ENCODE measurements at places on chromosomes 12 and 14.
A peak's percentile ranks its signal among the peaks of the same experiment; 100 is the strongest.

DNA sequence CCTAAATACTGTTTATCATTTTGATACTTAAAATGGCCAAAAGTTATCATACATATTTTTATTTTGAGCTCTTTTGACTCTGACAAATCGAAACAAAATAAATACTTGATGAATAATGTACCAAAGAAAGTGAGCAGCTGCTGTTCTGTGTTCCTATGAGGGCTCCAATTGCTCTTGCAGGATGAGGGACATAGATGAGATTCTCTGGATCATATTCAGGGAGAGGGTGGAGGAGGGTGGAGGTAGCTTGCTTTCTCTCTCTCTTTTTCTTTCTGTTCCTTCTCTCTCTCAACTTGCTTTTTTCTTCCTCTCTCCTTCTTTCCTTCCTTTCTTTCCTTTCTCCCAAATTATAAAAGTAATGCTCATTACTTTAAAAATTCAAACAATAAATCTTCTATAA lies 8.9 kb upstream of the MYH7 start:
- DNase-seq: no peak

GRCh38 chr12:46181465-46181864 lies 87.4 kb downstream of the SLC38A1 start:
- no peak for DNase-seq

DNA sequence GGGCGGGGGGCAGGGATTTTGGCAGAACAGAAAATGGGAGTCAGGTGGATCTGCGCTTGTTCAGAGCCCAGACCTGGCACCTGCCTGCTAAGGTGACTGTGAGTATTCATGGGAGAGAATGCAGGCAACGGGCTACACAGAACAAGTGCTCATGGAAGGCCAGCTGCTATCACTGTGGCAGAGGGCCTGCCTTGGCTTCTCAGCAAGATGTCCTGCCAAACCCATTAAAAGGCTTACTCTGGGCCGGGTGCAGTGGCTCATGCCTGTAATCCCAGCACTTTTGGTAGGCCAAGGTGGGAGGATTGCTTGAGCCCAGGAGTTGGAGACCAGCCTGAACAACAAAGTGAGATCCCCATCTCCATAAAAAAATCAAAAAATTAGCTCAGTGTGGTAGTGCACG lies 21.0 kb downstream of the DIO3 start:
- no peak for DNase-seq

DNA sequence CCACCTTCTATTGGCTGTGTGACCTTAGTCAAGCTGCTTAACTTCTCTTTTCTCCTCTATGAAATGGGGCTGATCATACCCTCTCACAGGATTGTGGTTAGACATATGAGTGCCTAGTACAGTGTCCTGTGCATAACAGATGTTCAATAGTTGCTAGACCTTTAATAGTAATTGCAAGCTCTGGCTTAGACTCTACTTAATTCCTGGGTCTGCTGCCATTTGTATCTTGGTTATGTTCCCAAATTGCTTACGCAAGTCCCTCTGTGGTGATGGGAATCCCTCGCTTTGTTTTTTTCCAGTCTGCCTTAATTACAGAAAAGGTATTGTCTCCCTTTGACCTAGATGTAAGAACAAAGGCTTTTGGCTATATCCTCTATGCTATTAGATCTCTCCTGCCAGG lies 15.1 kb downstream of the SUDS3 start:
- DNase-seq: no peak

GRCh38 chr12:4025181-4026019 lies 152.2 kb upstream of the PARP11 start:
- DNase-seq: no peak

DNA sequence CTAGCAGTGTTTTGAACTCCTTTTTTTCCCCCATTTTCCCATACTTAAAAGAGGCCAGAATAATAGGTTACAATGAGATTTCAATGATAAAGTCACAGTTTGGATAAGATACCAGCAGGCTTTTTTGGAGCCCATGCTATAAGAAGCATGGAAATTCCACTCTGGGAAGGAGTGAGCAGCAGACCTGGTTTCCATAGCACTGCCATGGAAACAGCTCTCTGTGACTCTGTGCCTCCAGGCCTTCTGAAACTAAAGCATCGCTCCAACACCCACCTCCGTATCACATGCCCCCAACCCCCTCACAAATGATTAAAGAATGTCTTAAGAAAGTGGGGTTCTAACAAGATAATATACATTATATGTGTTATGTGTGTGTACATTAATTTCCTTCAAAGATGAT lies 165.0 kb downstream of the GRIN2B start:
- no peak for DNase-seq

DNA sequence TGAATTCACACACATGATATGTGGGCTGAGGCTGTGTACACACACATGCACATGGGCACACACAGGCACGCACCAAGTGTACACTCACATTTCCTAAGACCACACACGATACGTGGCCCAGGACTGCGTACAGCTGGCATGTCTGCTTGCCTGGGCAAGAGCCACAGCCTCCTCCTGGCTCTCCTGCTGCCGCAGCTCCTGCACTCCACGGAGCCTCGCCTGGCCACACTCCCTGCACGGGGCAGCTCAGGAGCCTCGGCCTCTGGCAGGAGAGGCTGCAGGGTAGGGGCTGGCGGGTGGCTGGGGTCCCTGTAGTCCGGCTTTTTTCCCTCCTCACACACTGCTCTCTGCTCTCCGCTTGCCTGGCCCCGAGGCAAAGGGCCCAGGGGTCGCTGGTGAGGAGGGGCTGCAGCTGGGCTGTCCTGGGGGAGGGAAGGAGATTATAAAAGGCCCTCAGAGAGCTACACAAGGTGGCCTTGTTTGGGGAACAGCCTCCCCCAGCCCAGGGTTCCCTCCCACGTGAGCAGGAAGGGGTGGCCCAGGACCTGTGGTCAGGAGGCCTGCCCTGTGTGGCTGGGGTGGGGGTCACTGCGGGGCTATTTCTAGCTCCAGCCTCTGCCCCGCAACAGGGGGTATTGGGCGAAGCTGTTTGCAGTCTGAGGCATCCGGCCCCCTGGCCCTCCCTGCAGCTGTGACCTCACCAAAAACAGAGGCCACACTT lies 89.0 kb upstream of the SFSWAP start:
- peak; percentile 88 for DNase-seq

- DNase-seq: no peak
Observed at GRCh38 chr14:38791862-38792261, 311.2 kb downstream of the SEC23A start.

DNA sequence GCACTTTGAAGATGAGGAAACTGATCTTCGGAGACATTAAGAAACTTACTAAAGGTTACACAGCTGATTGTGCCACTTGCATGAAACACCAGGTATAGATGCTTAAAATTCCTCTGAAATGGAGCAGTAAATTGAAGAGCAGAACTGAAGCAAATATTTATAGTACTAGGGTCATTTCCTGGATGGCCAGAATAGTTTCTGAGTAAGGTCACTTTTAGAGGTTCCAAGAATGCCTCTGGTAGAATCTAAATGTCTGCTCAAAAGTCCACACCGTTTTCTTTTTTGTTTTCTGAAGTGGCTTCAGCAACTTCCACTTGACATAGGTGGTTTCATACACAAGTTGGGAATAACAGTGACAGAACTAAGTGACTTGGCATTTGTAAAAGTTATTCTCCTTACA lies 19.4 kb downstream of the TPH2 start:
- DNase-seq: no peak

DNA sequence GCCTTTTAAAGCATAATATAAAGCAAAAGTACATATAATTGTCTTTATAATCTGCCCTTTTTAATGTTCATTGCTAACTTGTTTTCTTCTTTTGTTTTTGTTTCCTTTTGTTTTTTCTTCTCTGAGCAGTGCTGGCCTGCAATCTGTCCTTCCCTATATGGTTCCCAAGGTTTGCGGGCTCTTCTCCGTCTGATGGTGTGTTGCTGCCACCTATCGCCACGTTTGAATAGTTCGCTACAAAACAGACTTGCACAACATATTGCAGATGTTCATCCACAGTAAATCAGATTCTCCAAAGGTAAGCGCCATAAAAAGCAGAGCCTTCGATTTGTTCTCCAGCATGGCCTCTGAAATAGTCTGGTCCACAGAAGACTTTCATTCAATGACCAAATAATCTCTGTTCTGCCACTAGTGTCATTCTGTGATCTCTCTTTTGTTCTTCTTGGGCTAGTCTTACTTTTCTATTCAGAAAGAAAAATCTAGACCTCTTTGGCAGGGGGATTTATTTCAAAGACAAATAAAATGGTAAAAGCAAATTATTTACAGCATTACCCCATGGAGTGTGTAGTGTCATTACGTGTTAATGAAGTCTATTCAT lies 33.5 kb downstream of the C12orf50 start:
- peak; percentile 3 for DNase-seq

DNA sequence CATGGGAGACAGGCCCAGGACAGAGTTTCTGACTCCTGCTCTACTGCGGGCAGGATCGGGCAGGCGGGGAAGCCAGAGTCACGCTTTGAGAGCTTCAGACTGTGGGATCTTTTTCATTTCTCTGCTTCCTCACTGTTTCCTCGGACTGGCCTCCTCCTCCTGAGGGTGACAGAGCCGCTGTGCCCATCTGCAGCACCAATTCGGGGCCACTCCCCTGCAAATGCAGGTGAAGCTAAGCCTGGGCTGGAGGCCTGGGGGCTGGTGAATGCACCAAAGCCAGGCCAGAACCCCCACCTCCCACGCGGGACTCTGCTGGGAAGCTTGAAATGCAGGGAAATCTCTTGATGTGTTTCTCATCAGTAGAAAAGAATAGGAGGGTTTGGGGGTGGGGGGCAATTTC lies 77.5 kb downstream of the FOXN3 start:
- no peak for DNase-seq

DNA sequence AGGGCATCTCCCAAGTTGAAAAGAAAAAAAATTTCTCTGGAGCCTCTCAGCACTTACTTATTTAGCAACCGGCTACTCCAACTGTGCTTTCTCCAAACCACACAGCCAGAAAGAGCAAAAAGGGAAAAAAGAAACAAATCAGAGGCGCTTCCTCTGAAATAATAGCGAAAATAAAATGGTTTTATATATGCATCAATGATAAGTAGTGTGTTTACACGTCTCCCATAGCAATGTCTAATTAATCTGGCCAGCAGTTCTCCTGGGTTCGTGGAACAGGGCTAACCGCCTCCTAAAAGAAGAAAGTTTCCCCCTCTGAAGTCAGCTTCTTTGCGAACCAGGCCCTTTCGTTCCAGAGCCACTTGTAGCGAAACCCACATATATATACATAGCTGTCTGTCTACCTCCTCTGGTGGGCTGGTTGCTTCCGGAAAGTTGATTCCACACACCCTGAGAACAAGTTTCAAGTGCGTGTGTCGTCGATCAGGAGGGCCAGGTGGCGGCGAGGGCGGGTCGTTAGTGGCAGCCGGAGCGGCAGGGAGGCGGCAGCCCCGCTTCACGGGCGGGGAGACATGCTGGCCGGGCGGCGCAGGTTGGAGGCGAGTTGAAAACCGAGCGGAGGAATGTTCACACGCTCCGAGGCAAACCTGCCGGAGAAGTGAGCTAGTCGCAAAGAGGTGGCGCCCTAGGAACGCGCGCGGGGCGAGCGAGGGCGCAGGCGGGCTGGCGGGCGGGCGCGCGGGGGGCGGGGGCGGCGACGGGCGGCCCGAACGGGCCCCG lies 2.7 kb downstream of the PTHLH start:
- peak; percentile 39 for DNase-seq

DNA sequence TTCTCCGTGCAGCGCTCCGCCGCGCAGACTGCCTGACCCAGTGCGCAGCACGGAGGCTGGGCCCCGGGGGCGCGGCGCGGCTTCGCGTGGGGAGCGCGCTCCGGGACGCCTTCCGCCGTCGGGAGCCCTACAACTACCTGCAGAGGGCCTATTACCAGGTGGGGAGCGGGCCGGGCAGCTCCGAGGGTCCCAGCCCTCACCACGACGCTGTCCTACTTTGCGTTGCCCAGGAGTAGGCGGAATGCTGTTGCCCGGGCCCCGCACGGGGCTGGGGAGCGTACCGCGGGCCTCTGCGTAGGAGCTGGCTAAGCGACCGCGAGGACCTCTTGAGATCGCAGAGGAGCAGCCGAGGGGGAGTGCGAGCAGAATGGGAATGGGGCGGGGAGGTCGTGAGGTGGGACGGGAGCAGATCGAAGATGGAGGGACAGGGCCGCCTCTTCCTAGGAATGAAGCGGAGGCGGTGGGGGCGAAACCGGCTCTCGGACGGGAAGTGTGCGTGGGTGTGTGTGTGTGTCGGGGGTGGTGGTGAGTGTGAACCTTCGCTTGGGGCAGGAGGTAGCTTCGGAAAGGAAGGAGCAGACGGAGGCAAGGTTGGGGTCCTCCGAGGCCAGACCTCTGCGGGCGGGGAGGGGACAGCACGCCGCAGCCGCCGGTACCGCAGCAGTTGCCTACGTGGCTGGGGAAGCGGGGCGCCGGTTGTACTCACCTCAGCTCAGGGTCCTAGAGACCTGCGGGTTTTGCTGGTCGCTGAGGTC lies 751 bp downstream of the P3H3 start:
- no peak for DNase-seq

- no peak for DNase-seq
Observed at GRCh38 chr12:92628476-92628875, 74.3 kb upstream of the PLEKHG7 start.

GRCh38 chr14:51954031-51954430 lies 35.3 kb upstream of the RTRAF start:
- no peak for DNase-seq

GRCh38 chr12:86117711-86118110 lies 138.5 kb downstream of the MGAT4C start:
- no peak for DNase-seq

GRCh38 chr12:18207266-18207665 lies 54.1 kb upstream of the PIK3C2G start:
- DNase-seq: no peak

GRCh38 chr12:48040354-48040753 lies 36.1 kb upstream of the COL2A1 start:
- DNase-seq: no peak

DNA sequence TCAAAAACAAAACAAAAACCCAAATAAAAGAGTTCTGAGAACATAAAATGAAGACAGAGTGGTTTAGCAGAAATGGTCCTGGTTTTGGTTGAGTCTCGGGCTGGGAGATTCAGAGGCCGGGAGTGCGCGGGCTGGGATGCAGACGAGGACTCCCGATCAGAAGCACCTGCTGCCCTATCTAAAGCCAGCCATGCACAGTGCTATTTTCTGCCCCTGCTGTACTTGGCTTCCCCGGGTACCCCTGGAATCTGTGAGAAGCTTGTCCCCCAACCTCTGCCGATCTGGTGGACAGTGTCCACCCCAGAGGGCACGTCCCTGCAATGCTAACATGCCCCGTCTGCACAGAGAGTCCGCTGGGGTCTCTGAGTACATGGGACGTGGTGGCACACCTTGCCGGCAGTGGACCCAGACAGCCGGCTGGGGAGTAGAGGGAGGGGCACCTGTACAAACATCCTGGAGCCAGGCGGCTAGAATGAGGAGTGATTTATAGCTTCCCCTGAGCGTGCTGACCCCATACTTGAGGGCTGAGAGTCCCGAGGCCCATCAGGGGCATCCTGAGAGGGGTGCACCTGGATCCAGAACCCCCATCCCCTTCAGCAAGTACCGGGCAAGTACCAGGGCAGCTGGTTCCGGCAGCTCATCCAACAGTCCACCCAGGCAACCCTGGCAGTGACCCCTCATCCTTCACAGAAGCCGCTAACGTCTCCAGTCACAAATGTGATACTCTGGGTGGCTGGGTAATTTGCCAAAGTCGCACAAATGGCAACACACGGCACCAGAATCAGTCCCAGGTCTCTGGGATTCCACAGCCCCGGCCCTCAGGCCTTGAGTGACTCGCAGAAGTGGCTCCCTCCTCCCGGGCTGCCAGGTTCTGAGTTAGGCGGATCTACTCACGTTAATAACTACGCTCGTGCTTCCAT lies 37.1 kb downstream of the CHGA start:
- DNase-seq: no peak
